ENCODE measurements at places on chromosomes 13 and 19. TPM values are rescaled to one million over a fixed set of nuclear protein-coding genes. Genes with fewer than 3 reads are reported as not detected.

- DNase-seq: peak; percentile 8
Measured at GRCh38 chr13:36536546-36536945, 104.3 kb downstream of the CCNA1 start.

DNA sequence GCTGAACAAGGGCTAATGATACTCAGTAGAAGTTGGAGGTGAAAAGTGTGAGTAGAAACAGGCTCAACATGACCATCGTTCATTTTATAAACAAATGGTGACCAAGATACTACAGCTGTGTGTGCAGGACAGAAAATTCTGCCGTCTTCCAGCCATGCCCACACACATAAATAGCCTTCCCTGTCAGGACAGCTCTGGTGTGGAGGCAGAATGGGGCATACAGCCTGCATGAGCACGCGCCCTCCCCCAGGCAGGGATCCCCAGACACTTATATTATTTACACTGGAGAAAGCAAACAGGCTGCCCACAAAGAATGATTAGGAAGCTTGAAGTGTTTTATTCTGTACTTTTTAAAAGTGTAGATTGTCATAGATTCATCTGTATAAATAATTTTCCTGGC, 20.4 kb downstream of the GJA3 start:
- DNase-seq: no peak

DNA sequence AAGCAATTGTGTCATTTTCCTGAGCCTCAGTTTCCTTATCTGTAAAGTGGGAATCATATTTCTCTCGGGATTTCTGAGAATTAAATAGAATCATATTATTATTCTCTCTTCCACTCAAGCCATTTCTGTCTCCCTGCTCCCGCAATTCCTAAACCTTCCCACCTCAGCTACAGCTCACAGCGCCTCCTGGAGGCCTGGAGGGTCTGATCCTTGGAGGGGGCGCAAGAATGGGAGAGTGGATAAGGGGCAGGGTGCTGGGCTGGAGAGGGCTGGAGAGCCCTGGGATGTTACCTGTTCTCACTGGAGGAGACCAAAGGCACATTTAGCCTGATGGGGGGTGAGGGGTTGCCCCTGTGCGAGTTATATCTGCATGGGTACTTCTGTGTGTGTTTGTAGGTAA, 31.1 kb upstream of the CYP2S1 start:
- no peak for DNase-seq

Gene ZSCAN22
- 2.6 TPM for total RNA-seq

- no peak for DNase-seq
Measured at GRCh38 chr19:10761443-10762250, 43.8 kb downstream of the DNM2 start.

GRCh38 chr13:76823969-76824368, 62.2 kb downstream of the KCTD12 start:
- DNase-seq: no peak

DNA sequence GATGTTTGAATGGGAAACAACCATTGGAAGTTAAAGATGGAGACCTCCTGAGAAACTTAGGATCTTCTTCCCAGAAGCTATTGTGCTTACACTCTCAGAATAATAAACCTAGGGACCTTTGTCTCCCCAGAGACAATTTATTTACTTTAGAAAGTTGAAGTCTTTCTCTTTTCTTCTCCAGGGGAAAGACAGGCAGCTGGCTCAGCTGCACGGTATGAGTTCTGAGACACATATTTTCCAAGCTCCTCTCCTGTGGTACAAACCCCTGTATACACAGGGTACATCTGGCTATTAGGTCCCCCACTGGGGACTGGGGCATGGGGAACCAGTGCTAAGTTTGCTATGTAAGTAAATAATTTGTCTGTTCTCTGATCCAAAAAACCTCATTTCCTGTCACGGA, 67.5 kb upstream of the POSTN start:
- no peak for DNase-seq

- no peak for DNase-seq
Measured at GRCh38 chr13:74194846-74195245, 60.6 kb upstream of the KLF12 start.

DNA sequence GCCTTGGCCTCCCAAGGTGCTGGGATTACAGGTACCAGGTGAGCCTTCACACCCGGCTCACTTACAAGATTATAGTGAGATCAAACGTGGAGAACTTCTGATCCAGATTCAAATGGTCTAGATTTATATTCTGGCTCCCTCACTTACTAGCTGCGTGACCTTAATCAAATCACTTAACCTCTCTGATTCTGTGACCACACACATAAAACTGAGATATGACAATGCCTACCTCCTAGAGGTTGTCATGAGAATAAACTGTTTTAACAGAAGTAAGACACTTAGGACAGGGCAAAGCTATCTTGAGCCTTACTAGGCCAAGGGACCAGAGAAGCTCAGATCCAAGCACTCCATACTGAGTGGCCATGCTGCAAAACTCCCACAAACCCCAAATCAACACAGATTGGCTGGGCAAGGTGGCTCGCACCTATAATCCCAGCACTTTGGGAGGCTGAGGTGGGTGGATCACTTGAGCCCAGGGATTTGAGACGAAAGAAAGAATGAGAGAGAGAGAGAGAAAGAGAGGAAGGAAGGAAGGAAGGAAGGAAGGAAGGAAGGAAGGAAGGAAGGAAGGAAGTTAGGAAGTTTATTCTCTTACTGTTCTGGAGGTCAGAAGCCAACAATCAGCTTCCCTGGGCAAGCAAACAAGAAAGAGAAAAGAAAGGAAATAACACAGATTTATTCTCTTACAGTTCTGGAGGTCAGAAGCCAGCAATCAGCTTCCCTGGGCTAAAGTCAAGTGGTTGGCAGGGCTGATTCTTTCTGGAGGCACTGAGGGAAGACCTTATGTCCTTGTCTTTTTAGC, 46.1 kb upstream of the MAP3K10 start:
- DNase-seq: no peak

GRCh38 chr13:33145667-33146066, 129.4 kb downstream of the KL start:
- no peak for DNase-seq

GRCh38 chr13:106139942-106140341, 395.5 kb downstream of the EFNB2 start:
- DNase-seq: no peak

DNA sequence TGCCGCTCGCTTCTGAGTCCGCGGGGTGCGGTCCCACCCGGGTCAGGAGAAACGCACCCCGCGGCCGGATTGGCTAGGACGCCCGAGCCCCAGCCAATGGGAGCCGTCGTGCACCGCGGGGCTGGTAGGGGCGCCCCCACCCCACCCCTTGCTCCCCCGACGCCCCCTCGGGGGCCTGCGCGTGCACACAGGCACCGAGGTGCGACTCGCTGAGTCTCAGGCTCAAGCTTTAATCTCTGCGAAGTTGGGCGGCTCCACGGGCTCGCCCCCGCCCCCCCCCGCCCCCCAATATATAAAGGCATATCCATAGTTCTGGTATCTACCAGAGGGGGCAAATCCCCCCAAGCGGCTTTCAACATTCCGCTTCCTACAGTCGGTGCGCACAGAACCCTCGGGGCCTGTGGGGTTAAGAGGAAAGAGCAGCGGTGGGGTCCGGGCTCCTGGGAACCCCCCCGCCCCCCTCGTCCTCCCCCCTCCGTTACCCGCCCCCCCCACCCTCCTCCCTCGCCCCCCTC, at the start of gene COX6B2:
Gene COX6B2, minus strand, starts transcription at position 22 of the 515 bp plus-strand sequence. CDS start 198 bp downstream, outside the sequence.
- DNase-seq: no peak

DNA sequence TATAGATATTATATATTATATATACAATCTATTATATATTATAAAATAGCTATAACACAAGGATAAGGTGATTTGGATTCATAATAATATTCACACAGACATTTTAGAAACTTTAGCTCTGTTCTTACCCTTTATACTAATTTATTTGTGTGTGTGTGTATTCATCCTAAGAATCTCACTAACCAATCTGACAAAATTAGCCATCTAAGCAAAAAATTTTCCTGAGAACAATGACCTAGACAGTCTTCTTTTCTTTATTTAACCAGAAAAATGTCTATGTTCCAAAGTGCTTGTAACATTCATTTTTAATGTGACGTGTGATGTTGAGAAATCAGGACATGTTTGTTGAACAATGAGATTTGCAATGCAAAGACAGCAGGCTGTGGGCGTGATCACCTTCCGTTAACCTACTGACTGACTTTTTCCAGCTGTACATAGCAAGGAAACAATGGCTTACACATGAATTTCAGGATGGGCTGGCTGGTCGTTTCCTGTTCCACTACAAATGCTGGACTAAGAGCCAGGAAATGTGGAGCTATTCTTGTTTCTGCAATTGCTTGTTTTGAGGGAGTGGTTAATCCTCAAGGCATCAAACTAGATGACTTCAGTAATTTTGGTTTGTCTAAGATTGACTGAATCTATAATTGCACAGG, 634.6 kb upstream of the ARGLU1 start:
- DNase-seq: no peak

Gene RPL18A
- total RNA-seq: 953 TPM

DNA sequence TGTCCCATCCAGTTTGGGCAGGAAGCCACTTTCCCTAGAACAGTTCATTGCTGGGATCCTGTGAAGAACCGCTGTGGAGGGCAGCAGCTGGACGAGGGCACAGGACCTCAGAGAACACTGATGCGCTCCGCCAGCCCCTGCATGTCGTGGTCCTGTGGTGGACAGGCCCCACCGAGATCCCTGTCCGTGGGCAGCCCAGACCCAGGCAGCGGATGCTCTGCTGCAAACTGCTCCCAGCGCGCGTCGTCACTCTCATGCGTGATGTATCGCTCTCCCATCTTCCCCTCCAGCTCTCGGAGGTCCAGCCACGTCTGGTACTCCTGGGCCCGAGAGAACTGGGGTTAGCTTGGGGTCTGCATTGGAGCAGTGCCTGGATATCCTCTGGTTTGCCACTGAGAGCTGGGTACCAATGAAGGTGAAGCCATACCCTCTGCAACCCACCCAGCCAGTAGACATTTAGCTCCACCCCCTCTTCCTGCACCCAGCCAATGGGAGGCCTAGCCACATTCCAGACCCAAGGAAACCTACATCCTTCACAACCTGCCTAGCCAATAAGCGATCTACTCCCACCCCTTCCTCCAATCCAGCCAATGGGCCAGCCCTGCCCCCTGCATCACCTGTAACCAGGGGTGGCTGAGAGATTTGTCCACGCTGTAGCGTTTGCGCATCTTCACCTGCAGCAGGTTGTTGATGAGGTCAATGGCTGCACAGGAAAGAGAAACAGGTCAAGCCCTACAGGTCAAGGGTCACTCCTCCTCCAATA, 13.6 kb upstream of the DACT3 start:
- no peak for DNase-seq

Gene MCEMP1
- total RNA-seq: not detected

- DNase-seq: no peak
Measured at GRCh38 chr19:6241680-6242377, 37.9 kb downstream of the MLLT1 start.

GRCh38 chr19:5407356-5407755, 47.9 kb upstream of the ZNRF4 start:
- peak; percentile 14 for DNase-seq

Gene F10
- 1.1 TPM for total RNA-seq

GRCh38 chr13:112772539-112772909, 82.7 kb downstream of the ATP11A start:
- no peak for DNase-seq

- no peak for DNase-seq
Measured at GRCh38 chr13:81393721-81394120, 1052.8 kb upstream of the SPRY2 start.

- DNase-seq: no peak
Measured at GRCh38 chr13:23788459-23788858, 100.7 kb downstream of the MIPEP start.

DNA sequence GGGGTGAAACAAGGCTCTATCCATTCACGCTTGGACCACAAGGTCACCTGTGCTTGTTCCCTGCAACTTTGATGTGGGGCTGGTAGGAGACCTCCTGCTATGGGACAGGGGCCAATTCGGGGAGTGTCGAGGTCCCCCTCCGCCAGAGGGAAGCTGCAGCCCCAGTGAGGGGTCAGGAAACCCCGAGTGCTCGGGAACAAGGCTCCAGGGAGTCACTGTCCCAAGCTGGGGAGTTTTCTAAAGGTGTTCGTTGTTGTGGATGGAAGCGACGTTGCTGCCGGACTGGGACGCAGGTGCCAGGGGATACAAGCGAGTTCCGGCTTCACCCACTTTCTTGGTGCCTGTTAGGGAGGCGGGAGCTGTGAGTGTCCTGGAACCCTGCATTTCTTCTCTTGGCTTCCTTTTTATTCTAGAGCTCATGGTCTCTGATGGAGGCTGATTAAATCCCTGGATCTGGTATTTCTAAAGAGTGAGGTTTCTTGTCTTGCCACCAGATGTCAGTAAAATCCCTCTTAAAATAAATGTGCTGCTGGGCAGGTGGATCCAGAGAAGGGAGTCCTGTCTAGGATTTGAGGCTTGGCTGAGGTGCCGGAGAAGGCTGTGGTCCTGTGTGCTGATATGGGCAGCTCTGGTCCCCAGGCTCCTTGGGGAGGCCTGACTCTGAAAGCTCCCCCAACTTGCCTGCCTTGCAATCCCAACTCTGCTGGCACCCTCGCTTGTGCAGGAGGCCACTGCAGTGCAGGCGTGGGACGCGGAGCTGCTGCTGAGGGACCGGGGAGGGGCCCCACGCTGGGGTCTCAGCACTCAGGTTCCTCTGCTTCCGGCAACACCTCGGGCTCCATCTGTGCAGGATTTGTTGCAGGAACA, 153.9 kb downstream of the TEX29 start:
- peak; percentile 31 for DNase-seq

DNA sequence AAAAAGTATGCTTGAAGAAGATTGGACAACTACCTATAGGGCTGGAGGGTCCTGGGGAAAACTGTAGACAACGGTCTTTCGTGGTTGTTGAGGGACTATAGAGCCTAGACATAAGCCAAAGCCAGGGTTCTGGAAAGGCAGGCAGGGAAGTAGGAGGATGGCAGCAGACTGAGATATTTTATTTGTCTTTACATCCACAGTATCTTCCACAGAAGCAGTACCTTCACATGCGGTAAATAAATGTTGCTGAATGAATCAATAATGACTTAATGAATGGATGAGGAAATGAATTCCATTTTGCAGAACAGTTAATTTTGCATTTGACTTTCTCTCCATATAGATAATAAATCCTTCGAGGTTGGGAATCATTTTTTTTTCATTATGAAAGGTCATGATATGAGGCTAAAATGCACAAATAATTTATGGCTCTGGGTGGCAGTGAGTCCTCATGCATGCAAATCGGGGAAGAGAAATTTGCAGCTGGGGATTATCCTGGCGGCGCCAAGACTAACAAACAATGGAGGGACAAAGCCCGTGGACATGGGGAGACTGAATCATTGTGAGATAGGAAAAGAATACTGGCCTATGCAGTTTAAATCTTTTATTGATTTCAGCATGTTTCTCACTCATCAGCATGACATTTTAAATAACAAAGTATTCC, 102.0 kb downstream of the ERCC5 start:
- DNase-seq: peak; percentile 7

GRCh38 chr19:47257411-47258169, 1.3 kb downstream of the CCDC9 start:
- DNase-seq: no peak

GRCh38 chr19:11208561-11209471, 11.5 kb upstream of the KANK2 start:
- no peak for DNase-seq

Data from LHCN-M2 (cell line).